ENCODE measurements at places on chromosomes 3 and 15.

- no peak for DNase-seq
Measured at GRCh38 chr3:48567500-48567899, 3.9 kb upstream of the UCN2 start.

DNA sequence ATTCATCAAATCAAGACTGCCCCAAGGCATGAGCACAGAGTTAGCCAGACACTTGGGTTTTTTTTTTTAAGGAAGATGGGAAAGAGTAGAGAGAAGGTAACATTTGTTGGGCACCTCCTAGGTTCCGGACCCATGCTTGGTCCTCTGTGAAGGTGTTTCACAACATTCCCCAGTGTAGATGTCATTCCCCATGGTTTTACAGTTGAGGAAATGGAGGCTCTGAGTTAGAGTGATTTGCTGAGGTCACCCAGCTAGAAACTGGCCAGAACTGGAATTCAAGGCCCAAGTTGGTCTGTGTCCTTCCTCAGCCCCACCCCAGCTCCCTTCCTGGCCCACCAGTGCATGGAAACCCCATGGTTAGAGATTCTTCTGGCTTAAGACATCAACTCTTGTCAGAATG, 19.9 kb downstream of the WNT7A start:
- DNase-seq: no peak

- DNase-seq: no peak
Measured at GRCh38 chr3:12073106-12073505, 68.9 kb downstream of the SYN2 start.

GRCh38 chr3:76502076-76502475, 537.8 kb upstream of the ROBO2 start:
- no peak for DNase-seq

DNA sequence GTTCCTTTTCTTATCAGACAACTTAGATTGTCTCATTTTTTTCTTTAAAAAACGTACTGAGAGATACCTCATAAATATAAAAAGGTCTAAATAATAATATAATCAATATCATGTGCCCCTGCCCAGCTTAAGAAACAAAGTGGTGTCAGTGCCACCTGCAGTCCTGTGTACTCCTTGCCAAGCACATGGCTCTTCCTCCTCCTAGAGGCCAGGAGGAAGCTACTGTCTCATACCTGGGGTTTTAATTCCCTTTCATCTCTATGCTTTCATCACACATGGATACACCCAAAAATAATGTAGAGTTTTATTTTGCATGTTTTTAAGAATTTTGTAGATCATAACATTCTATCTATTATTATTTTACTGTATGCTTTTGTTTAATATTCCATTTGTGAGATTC, 98.6 kb upstream of the C15orf61 start:
- no peak for DNase-seq

GRCh38 chr3:56815589-56815988, 13.8 kb upstream of the ARHGEF3 start:
- no peak for DNase-seq

DNA sequence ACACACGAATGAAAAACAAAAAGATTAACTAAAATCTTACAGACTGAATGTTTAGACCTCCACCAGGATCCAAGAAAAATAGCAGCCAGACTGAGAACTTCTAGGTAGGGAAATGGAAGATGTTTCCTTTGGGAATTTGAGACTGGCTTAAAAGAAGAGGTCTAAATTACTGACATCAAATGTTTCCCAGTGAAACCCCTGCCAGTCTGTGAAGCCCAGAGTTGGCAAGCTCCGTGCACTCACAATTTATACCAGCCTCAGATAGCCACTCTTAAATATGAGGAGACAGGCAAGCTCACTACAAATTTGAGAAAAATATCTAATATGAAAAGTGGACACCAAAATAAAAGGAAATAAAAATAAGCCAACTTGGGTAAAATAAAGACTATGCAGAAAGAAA, 700.5 kb upstream of the ZNF385D start:
- no peak for DNase-seq
